T-cell (primary cell): ENCODE measurements at places on chromosomes 7 and 10.

DNA sequence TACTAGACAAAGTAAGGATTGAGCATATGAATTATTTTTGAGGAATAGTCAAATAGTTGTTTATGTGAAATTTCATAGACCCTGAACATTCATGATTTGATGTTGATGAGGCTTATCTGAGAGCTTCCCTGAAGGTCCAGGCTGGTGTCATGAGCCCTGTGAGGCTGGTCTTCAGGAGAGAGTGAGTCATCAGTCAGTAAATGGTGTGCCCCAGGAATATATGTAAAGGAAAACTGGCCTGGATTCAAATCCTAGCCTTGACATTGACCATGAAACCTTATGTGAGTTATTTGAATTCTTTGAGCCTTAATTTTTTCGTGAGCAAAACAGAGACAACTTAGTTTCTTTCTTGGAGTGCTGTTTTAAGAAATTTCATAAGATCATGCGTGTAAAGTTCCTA, 6.2 kb downstream of the TMEM236 start:
- no peaks in the 10 kb centered on the region for H3K27me3 ChIP-seq
- no peak for DNase-seq
- H3K27ac ChIP-seq = no peak overlapping the region
- H3K4me1 ChIP-seq = no peaks in the 10 kb centered on the region

- H3K4me3 ChIP-seq = no peak overlapping the region
- H3K36me3 ChIP-seq = no peaks in the 10 kb centered on the region
- peaks cover 11% of the 10 kb centered on the region for H3K27me3 ChIP-seq
- no peak for DNase-seq
- no peak overlapping the region for H3K27ac ChIP-seq
Measured at GRCh38 chr10:94292434-94293090, 70.2 kb downstream of the NOC3L start.

GRCh38 chr7:6416516-6417145, 31.1 kb downstream of the DAGLB start:
- H3K4me1 ChIP-seq = no peaks in the 10 kb centered on the region
- no peak overlapping the region for H3K27ac ChIP-seq
- H3K4me3 ChIP-seq = no peak overlapping the region
- peaks cover 51% of the 10 kb centered on the region for H3K36me3 ChIP-seq
- H3K27me3 ChIP-seq = no peaks in the 10 kb centered on the region
- DNase-seq = no peak

DNA sequence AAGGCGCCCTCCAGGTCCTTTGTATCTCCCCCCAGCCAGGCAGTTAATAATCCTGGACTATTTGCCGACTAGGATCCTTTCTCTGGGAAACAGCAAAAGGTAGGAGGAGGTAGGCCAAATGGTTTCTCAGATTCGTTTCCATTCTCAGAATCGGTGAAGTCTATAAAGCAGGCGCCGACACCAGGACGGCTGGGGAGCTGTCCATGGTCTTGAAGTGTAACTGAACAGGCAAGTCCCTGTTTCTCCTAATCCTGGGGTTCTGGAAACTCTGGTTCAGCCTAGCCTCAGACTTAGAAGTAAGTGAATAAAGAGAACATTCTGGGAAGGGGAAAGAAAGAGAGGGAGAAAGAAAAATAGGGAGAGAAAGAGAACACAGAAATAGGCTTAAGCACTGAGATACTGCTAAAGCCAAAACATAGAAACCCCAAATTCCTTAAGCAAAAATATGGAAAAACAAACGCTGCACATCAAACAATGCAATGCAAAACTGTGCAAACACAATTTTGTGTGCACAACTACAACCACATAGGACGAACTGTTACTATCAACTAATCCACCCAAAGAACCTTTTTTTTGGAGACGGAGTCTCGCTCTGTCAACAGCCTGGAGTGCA, 11.1 kb upstream of the INA start:
- peak; percentile 22 for DNase-seq
- H3K27me3 ChIP-seq = peaks cover 32% of the 10 kb centered on the region
- H3K4me3 ChIP-seq = no peak overlapping the region
- no peaks in the 10 kb centered on the region for H3K4me1 ChIP-seq
- no peaks in the 10 kb centered on the region for H3K36me3 ChIP-seq

DNA sequence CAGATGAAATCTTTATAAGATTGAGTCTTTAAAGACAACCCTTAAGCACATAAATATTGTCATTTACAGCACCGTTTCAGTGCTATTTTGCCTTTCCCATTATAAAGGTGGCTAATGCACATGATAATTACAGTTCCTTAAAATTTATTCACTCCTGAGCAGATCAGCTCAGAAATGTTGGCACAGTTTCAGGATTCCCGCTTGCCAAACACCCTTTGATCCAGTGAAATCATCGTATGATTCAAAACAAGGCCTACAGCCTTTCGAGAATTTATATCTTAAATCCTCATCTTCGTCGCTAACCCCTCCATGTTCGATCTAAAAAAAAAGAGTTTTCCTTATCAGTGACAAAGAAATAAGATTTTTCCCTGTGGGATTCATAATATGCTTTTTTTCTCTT, 14.1 kb upstream of the SOSTDC1 start:
- H3K27me3 ChIP-seq = no peaks in the 10 kb centered on the region
- no peak for DNase-seq
- no peaks in the 10 kb centered on the region for H3K36me3 ChIP-seq

- H3K36me3 ChIP-seq = peaks cover 25% of the 10 kb centered on the region
- no peaks in the 10 kb centered on the region for H3K27me3 ChIP-seq
- DNase-seq = no peak
- H3K4me3 ChIP-seq = no peak overlapping the region
- no peak overlapping the region for H3K27ac ChIP-seq
Measured at GRCh38 chr7:1541431-1542162, 11.1 kb downstream of the MAFK start.

DNA sequence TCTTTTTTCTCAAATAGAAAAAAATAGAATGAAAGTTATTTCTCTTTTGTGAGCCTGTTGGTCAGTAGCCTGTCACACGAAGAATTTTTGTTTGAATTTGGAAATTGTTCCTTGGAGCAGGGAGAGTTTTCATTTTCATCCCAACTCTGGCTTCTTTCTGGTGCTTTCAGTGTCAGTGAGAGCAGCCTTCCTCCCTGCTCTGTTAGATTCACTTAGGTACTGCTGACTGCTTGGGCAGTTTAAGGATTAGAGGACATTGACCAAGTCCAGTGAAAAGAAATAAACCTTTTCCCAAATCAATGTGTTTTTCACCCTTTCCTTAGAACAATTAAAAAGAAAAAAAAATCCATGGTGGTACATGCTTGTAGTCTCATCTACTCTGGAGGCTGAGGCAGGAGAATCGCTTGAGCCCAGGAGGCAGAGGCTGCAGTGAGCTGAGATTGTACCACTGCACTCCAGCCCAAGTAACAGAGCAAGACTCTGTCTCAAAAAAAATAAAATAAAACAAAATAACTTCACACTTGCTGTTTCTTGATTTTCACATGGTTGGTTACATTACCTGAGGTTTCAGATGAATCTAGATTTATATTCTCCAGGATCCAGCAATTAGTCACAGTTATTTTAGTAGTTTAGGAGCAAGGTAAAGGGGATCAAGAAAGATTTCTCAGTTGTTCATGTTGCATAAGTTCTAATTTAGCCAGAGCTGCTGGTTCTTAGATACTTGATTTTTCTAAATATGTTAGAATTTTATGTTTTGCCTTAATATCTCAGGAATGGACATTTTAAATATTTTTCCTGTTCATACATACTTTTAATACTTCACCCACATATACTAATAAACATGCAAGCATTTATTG, 63.1 kb downstream of the ZNRF2 start:
- H3K4me3 ChIP-seq = no peak overlapping the region
- H3K27me3 ChIP-seq = no peaks in the 10 kb centered on the region
- no peaks in the 10 kb centered on the region for H3K36me3 ChIP-seq

DNA sequence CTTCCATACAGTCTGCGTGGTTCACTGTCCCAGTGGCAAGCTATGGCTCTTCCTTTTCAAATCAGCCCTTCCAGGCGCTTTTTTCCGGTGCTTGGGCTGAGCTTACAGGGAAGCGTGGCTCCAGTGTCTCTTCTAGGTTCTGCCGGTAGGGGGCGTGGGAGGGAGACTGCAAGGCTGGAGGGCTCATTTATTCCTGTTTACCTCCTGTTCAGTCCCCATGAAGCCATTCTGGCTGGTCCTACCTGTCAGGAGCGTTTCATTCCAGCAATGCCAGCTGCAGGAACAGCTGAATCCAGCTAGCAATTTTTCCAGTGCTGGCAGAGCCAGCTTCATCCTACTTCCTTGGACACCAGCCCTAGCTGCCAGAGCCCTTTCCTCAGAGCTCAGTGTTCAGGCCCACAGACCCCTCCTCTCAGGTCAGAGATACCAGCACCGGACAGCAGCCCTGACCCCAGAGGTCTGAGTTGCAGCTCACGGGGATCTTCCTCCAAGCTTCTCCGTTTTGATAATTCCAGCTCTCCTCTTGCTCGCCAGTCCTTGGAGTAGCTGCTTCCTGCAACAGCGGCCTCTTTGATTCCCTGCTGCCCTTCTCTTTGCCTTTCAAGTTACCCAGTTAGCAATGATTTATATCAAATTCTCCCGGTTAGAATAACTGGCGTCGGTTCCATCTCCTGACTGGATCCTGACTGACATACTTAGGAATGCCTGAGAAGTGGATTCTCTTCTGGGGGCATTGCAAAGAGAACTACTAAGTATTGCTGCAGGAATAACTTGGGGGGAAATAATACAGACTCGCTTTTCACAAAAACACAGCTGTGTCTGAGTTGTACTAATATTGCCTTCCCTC, 129.8 kb downstream of the FRMD4A start:
- no peak for DNase-seq
- H3K27ac ChIP-seq = no peak overlapping the region
- no peaks in the 10 kb centered on the region for H3K36me3 ChIP-seq
- no peaks in the 10 kb centered on the region for H3K4me1 ChIP-seq
- H3K27me3 ChIP-seq = peaks cover 26% of the 10 kb centered on the region

GRCh38 chr10:47184724-47185330, 115.2 kb upstream of the GDF10 start:
- no peak overlapping the region for H3K27ac ChIP-seq
- no peak overlapping the region for H3K4me3 ChIP-seq
- no peaks in the 10 kb centered on the region for H3K27me3 ChIP-seq
- no peak for DNase-seq
- no peaks in the 10 kb centered on the region for H3K36me3 ChIP-seq

DNA sequence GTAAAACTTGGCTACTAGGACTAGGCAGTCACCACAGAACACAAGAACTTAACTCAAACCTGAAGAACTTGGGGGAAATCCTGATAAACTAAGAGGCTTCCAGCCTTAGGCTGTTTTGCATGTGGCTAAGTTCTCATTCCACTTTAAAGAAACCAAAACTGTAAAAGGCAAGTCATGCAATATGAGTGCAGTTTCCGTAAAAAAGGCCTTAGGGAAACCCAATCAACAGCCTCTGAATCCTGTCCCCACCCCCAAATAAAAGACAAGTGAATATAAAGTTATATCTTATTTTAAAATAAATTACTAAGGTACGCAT, 95.1 kb downstream of the USP6NL start:
- H3K36me3 ChIP-seq = no peaks in the 10 kb centered on the region
- peaks cover 2% of the 10 kb centered on the region for H3K4me1 ChIP-seq
- H3K27me3 ChIP-seq = no peaks in the 10 kb centered on the region
- DNase-seq = no peak
- H3K27ac ChIP-seq = no peak overlapping the region

DNA sequence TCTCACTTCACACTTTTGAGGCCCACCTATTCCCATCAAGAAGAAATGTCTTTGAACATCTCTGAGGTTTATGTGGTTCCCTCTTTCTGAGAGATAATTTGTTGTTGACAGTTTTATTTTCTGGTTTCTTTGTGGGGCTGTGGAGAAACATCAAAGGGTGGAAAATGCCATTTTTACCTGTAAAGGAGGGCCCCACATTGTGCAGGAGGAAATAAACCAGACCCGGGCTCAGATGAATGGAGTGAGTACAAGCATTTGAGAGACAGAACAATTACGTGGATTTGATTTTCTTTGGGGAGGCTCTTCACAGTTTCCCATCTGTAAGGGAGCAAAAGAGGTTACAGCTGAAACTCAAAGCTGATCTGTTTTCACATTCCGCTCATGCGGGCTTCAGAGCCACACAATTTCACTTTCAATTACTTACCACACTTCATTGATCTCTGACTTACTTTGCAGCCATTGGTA, 29.8 kb downstream of the ITPRIP start:
- peaks cover 61% of the 10 kb centered on the region for H3K4me1 ChIP-seq
- peak overlapping the region; percentile 21 for H3K27ac ChIP-seq
- H3K36me3 ChIP-seq = peaks cover 26% of the 10 kb centered on the region
- DNase-seq = no peak

GRCh38 chr7:140333223-140333622, 65.1 kb downstream of the SLC37A3 start:
- no peak overlapping the region for H3K27ac ChIP-seq
- H3K27me3 ChIP-seq = no peaks in the 10 kb centered on the region
- DNase-seq = no peak
- H3K4me3 ChIP-seq = no peak overlapping the region
- H3K4me1 ChIP-seq = no peaks in the 10 kb centered on the region
- peaks cover 27% of the 10 kb centered on the region for H3K36me3 ChIP-seq

DNA sequence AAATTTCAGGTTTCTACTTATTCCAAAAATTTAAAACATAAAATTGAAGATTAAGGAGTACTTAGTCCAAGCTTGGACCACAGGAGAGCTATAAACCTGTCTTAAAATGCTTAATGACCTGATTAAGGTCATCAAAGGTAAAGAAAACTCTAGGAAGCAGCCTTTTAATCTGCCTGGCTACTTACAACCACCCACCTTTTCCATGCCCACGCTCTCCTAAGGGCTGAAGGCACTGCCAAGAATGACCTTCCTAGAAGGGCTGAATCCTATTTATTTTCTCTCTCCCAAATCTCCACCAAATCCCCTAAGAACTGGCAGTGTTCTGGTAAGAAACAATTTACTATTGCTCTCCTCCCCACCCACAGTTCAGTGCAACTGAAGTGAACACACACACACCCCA, 6.8 kb downstream of the MPP7 start:
- peaks cover 6% of the 10 kb centered on the region for H3K4me1 ChIP-seq
- H3K27me3 ChIP-seq = no peaks in the 10 kb centered on the region
- DNase-seq = no peak
- no peaks in the 10 kb centered on the region for H3K36me3 ChIP-seq
- H3K4me3 ChIP-seq = no peak overlapping the region

DNA sequence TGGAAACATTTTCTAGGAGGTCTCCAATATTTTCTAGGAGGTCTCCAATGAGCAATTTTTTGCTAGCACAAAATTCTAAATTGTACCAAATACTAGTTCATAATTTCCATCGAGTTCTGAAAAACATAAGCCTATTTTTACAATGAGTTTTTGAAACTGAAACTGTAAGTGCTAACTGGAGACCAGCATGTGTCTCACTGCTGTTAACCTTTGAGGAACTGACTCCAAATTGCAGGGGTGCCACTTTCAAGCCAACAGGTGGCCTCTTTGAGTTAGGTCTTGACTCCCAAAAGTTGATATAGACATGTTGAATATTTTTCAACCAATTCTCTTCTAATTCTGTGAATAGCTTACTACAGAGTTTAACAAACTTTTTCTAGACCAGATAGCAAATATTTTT, 58.8 kb downstream of the CAV1 start:
- no peak overlapping the region for H3K4me3 ChIP-seq
- DNase-seq = no peak
- no peaks in the 10 kb centered on the region for H3K4me1 ChIP-seq
- no peaks in the 10 kb centered on the region for H3K36me3 ChIP-seq
- no peak overlapping the region for H3K27ac ChIP-seq

GRCh38 chr10:43257347-43258210, 9.3 kb downstream of the RASGEF1A start:
- no peak overlapping the region for H3K4me3 ChIP-seq
- no peaks in the 10 kb centered on the region for H3K36me3 ChIP-seq
- no peaks in the 10 kb centered on the region for H3K27me3 ChIP-seq
- no peak overlapping the region for H3K27ac ChIP-seq

GRCh38 chr7:264541-265191, 25.3 kb upstream of the FOXL3 start:
- H3K4me1 ChIP-seq = peaks cover 3% of the 10 kb centered on the region
- no peaks in the 10 kb centered on the region for H3K27me3 ChIP-seq
- no peak for DNase-seq
- H3K4me3 ChIP-seq = no peak overlapping the region
